ENCODE measurements at places on chromosomes 7 and 10.

- no peak for DNase-seq
These were observed 33.5 kb upstream of the CCDC7 start for GRCh38 chr10:32412499-32412853.

DNA sequence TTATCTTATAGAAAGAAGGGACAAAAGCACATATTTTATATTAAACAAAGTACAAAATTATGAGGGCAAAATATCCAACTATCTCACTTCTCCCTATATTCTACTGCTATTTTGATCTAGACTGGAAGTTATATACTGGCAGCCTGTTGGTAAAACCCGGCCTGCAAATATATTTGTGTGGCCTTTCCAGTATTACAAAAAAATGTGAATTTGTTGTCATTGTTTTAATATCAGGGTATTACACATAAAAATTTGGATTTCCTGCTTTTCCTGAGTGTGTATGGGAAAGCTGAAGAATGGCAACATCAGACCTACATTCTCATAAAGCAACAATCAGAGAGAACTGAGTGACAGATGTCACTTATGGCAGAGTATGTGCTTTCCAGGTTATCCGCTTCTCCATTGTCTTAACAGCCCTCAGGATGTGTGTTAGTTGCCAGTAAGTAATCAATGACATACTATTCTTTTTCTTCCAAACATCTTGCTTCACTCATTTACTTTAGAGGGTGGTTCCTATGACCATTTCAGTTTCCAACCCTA lies 7.3 kb downstream of the SYPL1 start:
- DNase-seq: no peak

DNA sequence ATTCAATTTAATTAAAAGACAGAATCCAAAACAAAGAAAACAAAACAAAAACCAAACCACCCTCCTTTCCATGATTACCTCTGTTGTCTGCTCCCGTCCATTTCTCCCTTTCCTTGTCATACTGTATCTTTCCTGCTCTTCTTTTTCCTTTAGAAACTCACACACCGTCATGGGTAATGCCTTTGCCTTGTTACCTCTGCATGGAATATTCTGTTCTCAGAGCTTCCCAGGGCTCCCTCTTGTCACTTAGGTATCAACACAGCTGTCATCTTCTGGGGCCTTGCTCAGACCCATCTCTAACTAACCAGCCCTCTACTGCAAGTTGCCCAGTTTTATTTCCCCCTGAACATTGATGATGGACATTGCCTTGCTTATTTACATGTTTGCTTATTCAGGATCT lies 30.2 kb upstream of the GIMAP8 start:
- DNase-seq: no peak

DNA sequence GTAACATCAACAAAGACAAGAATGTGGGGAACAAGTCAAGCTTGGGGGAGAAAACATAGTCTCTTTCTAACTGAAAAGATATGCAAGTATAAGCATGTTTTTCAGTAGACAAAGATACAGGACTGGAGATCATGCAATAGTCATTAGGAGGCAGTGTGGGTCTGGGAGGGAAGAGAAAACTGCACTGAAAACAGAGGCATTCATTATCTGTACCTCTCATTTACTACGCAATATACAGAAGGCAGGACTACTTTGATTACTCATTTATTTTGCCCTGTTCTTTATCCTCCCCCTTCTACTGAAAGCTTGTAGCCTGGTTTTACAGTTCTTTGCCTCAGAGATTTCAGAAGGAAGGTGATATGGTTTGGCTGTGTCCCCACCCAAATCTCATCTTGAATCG lies 341.2 kb downstream of the CRPPA start:
- DNase-seq: no peak

DNA sequence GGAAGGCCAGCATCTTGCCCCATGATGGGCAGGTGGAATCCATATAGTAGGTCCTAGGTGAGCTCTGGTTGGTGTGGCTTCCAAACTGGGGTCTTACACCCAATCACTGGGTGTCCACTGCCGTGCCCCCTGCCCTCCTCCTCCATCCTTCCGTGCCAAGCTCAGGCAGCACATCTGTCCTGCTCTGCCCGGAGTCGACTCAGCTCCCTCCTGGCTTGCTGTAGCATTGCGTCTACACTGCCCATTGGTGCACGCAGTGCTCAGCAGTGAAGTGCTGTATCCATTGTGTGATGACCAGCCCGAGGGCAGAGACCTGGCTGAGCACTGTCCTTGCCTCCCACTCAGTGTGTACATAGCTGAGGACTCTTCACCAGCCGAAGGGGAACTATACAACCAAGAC lies 148.4 kb downstream of the ADAM12 start:
- DNase-seq: no peak

DNA sequence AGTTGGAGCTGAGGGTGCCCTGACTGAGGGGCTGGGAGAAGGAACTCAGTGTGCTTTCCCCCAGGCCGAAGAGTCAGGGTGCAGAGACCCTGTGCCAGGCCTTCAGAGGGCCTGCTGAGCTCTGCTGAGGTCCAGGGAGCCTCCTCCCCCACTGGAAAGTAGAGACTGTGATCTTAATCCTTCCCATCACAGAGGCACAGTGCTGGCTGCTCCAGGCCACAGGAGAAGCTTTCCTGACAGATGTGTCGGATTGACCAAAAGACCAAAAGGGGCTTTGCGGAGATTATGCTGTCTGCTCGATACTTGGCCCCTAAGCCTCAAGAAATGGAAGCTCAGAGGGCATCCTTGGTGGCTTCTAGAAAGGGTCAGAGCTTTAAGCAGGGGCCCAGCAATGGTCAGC lies 32.9 kb upstream of the BTRC start:
- no peak for DNase-seq

GRCh38 chr10:131810805-131811629 lies 89.8 kb upstream of the PPP2R2D start:
- DNase-seq: no peak

DNA sequence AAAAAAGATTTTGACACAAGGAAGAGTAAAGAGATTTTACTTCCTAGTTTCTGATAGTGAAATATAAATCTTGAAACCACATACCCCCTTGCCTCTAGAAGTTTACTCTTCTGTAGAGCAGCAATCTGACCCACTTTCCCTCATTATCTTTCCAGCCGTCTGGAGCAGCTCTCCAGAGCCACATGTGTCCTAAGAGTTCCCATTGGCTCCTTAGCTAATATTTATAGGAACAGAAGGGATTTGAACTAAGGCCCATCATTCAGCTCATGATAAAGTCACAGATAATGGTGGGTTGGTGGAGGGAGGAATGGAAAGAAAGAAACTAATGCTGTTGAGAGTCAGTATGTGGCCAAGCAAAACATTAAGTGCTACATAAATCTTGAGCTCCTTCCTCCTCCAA lies 121.8 kb downstream of the INHBA start:
- no peak for DNase-seq

- peak; percentile 49 for DNase-seq
These were observed 197.4 kb downstream of the RNLS start for GRCh38 chr10:88385601-88386203.

GRCh38 chr10:132162021-132162531 lies 24.7 kb upstream of the DPYSL4 start:
- no peak for DNase-seq

GRCh38 chr7:36198854-36199266 lies 45.8 kb downstream of the EEPD1 start:
- no peak for DNase-seq

- DNase-seq: no peak
These were observed 192.9 kb downstream of the EVX1 start for GRCh38 chr7:27435461-27435860.

DNA sequence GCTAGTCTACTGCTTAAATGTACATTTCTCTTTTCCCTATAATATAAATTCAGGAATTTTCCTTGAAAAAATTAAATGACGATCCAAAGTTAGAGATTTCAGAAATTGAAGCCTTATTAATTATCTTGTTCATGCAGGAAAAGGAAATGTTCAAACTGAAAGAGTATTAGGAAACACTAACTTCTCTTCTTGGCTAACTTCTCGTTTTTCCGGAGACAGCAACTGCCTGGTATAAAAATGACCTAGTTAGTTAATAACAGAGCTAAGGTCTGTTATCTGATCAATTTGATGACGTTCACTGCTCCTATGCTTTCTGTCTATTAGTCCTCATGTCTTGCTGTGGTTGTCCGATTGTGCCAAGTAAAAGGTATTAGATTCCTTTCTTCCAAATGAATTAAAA lies 212.5 kb downstream of the DGKB start:
- no peak for DNase-seq

DNA sequence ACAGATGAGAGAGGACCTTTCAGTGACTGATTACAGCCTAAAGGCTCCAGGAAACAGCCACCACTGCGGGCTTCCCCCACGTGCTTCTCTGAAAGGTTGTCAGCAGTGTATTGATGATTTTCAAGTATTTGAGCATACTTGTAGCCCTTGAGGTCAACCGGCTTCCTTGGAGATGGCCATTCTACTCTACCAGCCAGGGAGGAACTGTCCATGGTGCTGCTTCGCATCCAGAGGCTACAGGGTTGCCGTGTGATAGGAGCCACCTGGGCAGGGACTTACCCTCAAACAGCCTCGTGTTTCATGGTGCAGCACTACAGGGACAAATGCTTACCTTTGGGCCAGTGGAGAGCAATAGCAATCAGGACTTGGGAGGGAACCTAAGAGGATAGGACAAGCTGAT lies 179.5 kb downstream of the DPP6 start:
- no peak for DNase-seq

DNA sequence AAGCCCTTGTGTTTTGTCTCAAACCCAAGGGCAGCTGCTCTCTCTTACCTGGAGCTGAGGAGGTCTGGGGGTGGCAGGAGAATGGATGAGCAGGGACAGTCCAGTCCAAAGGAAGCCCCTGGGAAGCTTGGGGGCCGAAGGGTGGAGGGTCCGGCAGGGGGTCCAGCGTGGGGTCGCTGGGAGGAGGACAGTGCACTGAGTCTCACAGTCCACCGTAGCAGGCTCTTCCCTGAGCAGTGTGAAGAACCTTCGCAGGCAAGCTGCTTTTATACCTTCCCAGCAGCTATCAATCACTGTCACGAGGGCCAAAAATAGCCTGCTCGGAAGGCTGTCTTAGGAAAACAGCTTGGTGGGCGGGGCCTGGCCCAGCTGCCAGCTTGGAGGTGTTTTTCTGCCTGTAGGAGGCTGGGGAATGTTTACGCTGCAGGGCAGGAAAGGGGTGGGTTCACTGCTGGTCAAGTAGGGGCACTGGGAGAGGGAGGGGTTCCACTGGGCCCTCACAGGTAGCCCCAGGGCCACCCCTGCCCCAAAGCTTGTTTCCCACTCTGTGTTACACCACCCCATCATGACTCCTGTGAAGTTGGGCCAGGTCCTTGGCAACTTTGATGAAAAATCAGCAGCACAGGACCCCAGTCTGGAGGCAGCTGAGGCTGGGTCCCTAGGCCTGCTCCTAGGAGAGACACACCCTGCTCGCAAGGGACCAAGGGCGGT lies at the start of gene DEPP1:
Gene DEPP1 (minus strand): TSS at position 240 of the 711 bp plus-strand sequence. CDS start 779 bp downstream, outside the sequence.
- peak; percentile 63 for DNase-seq

DNA sequence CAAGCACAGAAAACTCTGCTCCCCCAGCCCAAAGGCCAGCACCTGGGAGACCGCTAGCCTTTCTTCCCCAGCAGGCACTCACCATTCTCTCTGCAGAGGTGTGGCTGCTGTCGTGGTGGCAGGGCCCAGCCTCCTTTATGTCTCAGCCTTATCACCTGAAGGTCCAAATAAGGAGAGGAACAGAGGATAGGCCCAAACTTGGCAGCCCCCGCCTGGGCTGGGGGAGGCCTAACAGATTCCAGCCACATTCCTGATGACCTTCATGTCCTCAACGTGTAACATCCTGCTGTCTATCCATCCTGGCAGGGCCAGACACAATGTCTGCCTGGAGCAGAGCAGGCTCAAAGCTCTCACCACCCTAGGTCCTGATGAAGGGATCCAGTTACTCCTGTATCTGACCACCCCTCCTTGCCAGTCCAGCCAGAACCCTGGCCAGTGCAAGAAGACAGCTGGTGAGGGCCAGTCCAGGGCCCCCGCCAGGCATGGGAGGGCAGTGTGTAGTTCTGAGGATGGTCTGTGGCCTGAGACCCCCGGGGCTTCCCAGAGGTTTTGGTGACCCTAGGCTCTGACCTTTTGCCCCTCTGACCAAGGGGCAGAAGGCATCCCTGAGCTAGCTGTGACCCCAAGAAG lies at the start of gene MYL7:
Gene MYL7 (minus strand): TSS at position 112 of the 630 bp plus-strand sequence. CDS start 27 bp downstream, at position 85.
- DNase-seq: no peak

- peak; percentile 12 for DNase-seq
These were observed 81.1 kb downstream of the CTTNBP2 start for GRCh38 chr7:117791877-117792780.

GRCh38 chr10:1516492-1517165 lies 220.7 kb downstream of the ADARB2 start:
- DNase-seq: no peak

GRCh38 chr7:6179620-6180343 lies 92.6 kb downstream of the CYTH3 start:
- DNase-seq: no peak

DNA sequence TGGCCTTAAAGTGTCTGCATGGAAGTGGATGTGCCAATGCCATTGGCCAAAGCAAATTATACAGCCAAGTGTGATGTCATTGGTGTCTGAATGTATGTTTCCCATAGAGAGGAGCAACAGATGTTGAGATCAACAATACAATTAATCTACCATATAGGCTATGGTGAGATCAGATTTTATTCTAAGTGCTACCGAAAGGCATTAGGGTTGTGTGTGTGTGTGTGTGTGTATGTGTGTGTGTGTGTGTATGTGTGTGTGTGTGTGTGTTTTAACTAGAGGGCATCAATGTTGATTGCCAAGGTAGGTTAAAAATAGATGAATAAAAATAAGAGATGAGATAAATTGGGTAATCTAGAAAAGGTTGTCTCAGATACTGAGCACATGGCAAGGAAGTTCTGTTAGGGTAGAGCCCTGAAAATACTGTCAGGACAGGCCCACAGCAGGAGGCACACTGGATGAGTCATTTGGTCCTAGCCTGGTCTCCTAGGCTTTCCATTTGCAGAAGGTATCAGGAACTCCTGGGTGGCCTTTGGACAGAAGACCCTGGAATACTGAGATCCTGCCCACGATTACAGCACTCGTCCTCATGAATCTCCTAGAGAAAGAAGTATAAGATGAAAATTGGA lies 446.0 kb upstream of the PODXL start:
- no peak for DNase-seq

DNA sequence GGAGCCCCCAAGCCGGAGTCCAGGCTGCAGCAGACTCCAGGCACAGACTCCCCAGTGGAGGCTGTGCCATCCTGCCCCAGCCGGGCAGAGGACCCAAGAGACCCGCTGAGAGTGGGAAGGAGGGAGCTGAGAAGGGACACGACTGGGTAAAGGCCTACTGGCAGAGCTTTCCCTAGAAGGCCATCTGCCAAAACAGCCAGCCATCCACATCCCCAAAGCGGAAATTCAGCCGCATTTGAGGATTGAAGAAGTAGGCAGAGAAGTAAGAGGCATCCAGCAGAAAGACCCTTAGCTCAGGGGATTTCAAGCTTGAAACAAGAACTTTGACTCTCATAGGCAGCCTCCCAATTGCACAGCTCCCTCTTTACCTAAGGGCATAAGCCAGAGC lies 857 bp downstream of the CPXM2 start:
- DNase-seq: no peak

GRCh38 chr7:156781972-156782371 lies 111.0 kb downstream of the LMBR1 start:
- no peak for DNase-seq

- DNase-seq: no peak
These were observed 256.9 kb upstream of the TPK1 start for GRCh38 chr7:145092766-145093165.

Measured in GM20000 (cell line).